Stimulated activated CD4-positive, alpha-beta T cell treated with anti-CD3 and anti-CD28 coated beads, Interleukin-2, amount 100 ng/mL, for 4 hours (primary cell): ENCODE measurements at places on chromosomes 3 and 15.

- DNase-seq, result no peak
These were observed 41.7 kb upstream of the ADAMTS17 start for GRCh38 chr15:100383302-100384107.

DNA sequence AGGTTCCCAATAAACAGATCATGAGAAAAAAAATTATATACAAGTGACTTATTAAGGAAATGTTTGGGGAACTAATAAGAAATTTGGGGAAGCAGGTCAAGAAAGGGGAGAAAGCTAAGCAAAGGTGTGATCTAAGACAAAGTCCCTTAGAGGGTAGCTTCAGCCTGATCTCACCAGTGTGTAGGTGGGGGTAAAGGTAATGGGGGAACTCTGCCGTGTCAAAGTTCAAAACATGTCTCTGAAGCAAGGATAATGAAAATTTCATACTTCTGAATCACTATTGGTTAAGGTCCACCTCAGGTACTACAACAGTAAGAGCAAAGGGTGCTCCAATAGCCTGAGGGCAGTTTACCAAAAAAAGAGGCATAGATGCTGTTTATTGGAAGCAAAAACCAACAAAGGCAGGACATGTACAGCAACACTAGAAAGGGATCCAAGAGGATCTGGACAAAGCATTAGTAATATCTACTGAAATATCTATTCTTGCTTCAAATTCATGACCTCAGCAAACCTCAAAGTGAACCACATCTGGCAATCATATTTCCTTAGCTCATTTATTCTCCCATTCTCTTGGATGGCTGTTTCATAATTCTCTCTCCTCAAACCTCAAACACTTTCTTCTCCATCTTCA, 6.9 kb downstream of the ACAD11 start:
- no peak for DNase-seq

DNA sequence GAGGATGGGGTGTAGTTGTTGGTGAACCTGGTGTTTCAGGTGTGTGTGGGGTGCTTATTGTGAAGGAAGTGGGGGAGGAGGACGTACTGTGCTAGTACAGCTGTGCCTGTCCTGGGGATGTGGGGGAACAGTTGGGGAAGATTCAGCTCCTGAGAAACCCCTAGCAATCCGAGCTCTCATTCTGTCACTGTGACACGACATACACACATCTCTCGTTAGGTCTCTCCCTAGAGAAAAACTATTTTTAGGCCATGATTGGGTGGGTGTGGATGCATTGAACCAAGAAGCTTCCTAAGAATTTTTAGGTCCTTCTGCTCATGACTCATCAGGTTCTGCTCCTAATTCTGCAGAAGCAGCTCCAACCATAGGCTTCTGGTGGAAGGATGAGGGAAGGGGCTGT, 54.3 kb downstream of the SLC30A4 start:
- no peak for DNase-seq

GRCh38 chr3:102142379-102143060, 292.3 kb upstream of the ZPLD1 start:
- no peak for DNase-seq

- no peak for DNase-seq
These were observed 55.1 kb upstream of the ADGRG7 start for GRCh38 chr3:100554373-100554676.

DNA sequence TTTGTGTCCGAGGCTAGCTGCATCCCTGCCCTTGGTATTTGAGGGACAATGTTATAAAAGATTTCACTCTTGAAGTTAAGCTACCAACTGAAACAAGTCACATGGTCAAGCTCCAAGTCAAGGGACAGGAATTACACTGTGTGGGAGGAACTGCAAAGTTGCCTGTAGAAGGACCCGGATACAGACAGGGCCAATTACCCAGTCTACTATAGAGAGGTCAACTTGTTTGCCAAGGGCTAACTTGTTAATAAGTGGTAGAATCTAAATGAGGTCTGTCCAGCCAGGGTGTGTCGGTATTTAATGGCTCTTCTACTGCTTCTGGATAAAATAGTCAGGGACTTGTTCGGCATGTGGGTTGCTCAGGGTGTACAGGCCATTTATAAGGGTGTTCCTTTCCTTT, 55.7 kb downstream of the PTPRG start:
- no peak for DNase-seq

DNA sequence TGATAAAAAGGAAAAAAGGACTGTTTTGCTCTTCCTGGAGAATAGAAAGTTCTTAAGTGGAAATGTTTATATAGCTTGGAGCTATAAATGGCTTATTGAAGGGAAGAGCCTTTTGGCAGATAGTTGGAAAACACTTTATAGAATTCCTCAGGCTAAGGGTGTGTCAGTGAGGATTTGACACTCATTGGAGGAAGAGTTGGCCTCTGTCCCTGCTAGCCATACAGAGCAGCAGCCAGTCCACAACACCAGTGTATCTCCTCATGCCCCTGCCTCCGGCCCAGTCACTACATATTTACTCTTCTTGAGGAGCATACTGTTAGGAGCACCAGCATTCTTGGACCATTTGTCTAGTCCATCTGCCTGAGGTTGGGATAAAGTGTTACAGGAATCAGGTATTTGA, 36.2 kb downstream of the KLHL18 start:
- DNase-seq, result no peak

GRCh38 chr3:4990069-4990468, 10.8 kb downstream of the BHLHE40 start:
- no peak for DNase-seq

DNA sequence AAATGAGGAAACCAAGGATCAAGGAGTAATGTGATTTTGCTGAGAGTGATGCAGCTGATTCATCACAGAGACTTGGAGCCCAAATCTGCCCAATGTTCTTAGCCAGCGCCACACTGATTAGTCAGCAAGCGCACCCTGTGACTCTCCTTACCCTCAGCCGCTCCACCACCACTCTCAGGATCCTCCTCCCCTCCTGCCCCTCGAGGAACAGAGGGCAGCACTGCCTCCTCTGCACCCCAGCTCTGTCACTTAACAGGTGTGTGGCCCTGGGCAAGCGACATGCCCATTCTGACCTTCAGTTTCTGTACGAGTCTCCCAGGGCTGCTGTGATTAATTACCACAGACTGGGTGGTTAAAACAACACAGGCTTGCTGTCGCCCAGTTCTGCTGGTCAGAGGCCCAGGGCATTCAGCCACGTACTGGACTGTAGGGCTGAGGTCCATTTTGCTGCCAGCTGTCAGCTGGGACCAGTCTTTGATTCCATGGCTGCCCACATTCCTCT, 36.1 kb upstream of the HRH1 start:
- no peak for DNase-seq

DNA sequence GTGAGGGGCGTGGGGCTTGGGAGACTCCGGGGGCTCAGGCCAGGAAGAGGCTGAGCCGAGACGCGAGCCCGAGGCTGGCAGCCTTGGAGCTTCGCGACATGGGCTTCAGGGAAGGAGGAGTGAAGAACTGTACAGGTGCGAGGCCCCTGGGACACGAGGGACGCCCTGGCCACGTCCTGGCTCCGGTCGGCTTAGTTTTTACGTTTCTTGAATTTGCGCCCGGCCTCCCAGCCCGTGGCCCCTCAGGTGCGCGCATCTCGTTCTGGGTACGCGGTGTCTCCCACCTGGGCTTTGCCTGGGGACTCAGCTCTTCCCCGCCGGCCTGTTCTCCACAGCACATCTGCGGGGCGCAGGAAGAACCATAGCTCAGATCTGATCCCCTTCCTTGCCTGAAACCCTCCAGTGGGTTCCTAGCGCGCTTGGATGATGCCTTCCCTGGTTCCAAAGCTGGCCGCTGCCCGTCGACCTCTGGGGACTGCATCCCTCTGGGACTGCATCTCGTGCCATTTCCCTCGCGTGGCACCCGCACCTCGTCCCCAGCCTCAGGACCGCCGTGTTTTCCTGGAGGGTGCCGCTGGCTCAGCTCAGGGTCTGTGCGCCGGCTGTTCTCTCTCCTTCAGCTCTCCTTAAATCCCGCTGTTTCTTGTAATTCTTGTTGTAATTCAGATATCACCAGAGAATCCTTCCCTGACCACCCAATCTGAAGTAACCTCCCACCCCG, 614 bp downstream of the CHCHD6 start:
- no peak for DNase-seq

GRCh38 chr3:31775383-31775782, 205.7 kb downstream of the OSBPL10 start:
- DNase-seq, result no peak

- no peak for DNase-seq
These were observed 2.2 kb downstream of the RPSA start for GRCh38 chr3:39408493-39409372.

GRCh38 chr3:143793971-143794370, 54.3 kb downstream of the SLC9A9 start:
- no peak for DNase-seq

DNA sequence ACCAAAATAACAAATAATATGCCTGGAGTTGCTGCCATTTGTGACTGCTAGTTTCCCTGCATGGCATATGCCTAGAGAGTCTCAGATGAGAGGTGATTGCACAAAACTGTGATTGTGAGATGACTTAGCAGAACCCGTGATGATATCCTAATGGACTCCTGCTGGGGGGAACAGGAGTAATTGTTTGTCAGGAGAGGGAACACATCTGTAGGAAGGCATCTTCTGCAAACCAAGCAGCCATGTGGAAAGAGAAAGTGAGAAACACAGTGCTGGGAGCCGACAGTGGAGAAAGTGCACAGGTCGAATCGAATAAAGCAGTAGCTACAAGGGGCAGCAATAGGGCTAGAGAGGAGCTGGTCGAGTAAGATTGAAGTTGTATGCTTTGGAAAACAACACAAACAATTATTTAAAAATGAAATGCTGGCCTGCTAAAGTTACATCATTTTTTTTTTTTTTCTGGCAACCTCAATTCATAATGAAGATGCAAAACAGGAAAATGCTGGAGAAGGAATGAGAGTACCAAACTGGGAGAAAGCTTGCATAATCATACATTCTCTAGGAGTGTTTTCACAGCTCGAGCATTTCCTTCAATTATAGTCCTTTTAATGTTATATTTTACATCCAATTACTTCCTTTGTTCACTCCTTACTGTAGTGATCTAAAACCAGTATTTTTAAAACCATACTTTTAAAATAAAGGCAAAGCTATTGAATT, 494.2 kb upstream of the AGTR1 start:
- no peak for DNase-seq

DNA sequence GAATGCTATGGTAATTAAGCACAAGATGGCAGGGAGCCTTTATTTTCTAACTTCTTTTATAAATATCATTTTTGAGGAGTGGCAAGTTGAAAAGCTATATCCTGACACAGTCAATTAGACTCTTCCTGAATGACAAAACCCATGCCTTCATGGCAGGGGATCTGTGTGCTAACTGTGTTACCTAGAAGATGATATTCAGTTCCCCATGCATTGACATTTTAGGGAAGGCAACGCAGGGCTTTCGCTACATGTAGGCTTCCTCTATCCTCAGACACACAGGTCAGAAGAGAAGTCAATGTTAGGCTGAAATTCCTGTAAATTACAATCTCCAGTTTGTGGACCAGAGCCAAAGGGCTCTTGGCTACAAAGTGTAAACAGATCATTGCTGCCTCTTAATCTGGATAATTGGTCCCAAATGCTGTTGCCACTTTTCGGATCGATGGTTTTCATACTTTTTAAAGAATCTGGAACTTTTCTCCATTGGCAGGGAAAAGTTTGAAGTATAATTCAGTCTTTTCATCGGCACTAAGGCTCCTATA, 22.6 kb upstream of the NR2F2 start:
- DNase-seq, result no peak

GRCh38 chr3:69250014-69250413, 127.6 kb upstream of the LMOD3 start:
- peak; percentile 33 for DNase-seq

DNA sequence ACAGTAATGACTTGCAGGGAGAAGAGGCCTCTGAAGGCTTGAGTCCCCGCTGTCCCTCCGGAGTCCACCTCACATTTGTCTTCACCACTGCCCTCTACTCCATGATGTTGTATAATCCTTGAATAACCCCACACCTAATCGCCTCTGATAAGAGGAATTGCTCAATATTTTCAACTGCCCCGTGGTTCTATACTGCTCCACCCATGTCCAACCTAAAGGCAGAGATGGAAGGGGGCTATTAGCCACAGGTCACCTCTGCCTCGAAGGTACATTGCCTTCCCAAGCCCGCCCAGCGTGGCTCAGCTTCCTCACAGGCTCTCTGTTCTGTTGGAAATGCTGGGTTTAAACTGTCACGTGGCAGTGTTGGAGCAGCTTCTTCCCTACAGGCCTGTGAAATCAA, 12.4 kb downstream of the TLR9 start:
- DNase-seq, result no peak

DNA sequence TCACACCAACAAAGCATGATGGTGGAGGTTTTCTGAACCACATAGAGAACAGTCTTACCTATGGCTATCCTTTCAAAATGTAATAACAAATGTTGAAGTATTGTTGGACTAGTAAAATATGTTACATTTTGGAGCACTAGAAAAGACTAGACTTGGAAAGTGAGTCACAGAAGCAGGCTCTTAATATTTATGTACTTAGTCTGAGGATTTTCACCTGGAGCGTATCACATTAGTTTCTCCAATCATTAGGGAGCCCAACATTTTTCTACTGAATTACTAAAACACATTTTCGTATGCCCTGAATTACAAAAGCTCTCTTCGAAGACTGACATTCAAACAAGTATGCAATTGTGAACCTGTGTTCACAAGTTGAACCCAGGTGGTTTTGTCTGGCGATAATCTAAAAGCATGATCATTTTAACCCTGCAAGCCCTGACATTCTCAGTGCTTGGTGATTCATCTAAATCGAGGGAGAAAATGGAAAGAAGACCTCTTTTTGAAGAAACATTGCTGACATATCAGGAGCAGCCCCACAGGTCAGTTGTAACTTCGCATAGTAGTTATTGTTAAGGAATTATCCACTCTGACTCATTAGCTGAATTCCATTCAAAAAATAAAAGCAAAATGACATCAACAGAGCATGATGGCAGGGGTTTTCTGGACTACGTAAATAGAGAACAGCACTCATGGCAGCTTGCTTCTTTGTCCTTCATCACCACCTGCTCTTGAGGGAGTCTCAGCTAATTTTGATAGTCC, 679.8 kb upstream of the NECTIN3 start:
- no peak for DNase-seq

DNA sequence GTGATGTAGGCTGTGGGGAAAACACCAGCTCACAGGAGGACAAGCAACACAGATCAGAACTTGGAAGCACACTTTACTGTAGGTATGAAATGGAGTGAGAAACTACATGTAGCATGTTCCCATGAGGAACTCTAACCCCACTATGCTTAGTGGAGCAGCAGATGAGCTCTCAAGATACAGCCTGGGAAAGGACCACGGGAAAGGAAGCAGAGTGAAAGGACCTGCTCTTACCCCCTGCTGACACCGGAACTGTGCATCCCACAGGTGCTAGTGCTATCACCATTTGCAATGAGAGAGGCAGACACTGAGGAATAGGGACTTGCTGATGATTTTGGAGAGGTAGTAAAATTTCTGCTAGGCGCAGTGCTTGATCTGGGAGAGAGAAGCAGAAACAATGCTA, 28.6 kb downstream of the USP4 start:
- DNase-seq, result no peak

DNA sequence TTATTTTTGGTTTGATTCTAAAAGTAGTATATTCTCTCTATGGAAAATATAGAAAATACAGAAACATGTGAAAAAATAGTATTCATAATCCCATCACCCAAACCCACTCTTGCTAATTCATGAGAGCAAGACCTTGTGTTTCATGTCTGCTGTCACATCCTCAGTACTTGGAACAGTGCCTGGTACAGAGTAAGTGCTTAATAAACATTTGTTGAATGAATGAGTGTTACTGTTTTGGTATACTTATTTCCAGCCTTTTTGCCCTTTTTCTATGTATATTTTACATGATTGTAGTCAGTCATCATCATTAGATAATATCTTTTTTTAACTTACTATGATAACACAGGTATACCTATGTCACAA, 59.3 kb downstream of the IL16 start:
- DNase-seq, result no peak

- DNase-seq, result no peak
These were observed 339 bp downstream of the AMT start for GRCh38 chr3:49421890-49422378.
